ENCODE measurements at places on chromosomes 6 and 20.
A peak's percentile ranks its signal among the peaks of the same experiment; 100 is the strongest.

DNA sequence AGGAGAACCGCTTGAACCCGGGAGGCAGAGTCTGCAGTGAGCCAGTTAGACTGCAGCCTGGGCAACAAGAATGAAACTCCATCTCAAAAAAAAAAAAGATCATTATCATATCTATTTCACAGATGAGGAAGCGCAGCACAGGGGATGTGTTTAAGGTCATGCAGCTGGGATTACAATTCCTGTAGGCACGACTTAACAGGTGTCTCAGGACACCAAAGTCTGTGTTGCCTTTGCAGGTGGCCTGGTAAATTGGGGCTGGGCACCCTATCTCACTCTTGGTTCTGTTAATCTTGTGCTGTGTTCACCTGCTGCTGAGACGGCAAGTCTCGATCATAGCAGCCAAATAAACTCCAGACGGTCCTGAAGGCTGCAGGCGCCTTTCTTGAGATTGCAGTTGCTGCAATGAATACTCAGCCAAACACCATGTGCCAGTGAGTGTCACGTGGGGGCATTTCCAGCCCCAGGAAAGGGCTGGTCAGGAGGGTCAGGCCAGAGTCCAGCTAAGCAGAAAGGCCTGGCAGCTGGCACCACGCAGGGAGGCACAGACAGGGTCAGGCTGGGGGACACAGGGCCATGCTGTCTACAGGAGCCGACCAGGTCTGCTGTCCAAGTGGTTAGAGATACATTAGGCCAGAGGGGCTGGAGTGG lies 55.8 kb downstream of the FGD2 start:
- DNase-seq: no peak

DNA sequence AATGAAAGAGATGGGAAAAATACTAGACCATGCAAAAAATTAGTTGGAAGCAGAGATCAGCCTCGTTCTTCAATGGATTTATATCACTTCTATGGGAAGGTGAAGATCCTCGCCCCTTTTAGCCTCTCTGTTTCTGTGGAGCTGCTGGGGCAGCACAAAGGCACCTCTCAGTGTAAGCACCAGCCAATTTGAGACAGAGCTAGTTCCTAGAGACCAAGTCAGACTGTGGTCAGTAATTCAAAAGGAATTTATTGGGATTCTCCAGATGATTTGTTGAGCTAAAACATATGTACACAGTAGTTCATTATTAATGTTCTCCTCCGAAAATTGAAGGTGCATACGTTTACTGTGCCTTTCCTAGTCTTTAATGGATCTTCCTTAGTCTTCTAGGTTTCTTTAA lies 42.4 kb downstream of the SCGN start:
- DNase-seq: no peak

- no peak for DNase-seq
These were observed at the start of gene FHL5 for GRCh38 chr6:96562886-96563285. Gene FHL5, plus strand, starts transcription at chr6:96563128. Its CDS starts 40,486 bp downstream, at chr6:96603614.

- no peak for DNase-seq
These were observed 84.8 kb downstream of the CD40 start for GRCh38 chr20:46202766-46203509.

- DNase-seq: no peak
These were observed at the start of gene PHF1 for GRCh38 chr6:33410711-33411631. Gene PHF1, plus strand, starts transcription at chr6:33411014. Its CDS starts 1,250 bp downstream, at chr6:33412264.

GRCh38 chr6:26172608-26172968 lies 85.4 kb downstream of the HFE start:
- peak; percentile 33 for DNase-seq

- no peak for DNase-seq
These were observed 23.3 kb downstream of the EDN1 start for GRCh38 chr6:12313306-12313991.

Measured in DMS79 treated with DMSO at 0.1 percent for 48 hours (cell line).